ENCODE measurements at places on chromosomes 2 and 18.

GRCh38 chr2:85988175-85988913 lies 99.6 kb upstream of the ST3GAL5 start:
- DNase-seq = no peak

- no peak for DNase-seq
Observed at GRCh38 chr2:44001716-44002115, 5.9 kb upstream of the LRPPRC start.

DNA sequence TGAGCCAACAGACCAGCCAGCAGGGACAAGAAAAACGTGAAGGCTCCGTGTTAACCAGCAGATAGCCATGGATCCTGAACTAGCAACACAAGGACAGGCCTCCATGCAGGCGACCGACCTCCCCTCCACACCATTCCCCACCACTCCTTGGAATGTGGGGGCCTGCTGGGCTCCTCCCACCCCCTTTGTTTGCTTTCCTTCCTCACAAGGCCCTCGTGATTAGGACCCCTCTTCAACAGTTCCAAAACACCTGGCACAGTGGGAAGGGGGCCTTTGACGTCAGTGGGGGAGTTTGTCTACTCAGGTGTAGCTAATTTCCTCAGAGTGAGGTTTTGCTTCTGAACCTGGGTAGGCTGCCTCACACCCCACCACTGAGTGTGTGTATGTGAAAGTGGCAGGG lies 37.8 kb downstream of the SLC14A2 start:
- no peak for DNase-seq

DNA sequence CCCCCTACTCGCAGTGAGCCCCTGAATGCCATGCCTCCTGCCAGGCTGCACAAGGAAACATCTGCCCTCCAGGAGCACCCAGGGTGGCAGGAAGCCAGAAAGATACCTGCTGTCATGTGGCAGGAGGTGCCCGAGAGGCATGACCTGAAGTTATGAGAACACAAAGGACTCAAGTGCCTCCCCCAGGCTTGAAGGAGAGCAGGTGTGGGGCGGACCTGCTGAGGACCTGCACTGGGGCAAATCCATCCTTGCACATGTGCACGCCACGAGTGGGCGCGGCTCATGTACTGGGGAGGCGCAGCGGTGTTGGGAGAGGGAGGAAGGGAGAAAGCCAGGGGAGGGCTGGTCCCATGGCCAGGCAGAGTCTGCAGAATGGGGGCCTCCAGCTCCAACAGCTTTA lies 26.9 kb downstream of the SDC1 start:
- no peak for DNase-seq

- no peak for DNase-seq
Observed at GRCh38 chr2:85754313-85755095, 713 bp downstream of the ATOH8 start.

DNA sequence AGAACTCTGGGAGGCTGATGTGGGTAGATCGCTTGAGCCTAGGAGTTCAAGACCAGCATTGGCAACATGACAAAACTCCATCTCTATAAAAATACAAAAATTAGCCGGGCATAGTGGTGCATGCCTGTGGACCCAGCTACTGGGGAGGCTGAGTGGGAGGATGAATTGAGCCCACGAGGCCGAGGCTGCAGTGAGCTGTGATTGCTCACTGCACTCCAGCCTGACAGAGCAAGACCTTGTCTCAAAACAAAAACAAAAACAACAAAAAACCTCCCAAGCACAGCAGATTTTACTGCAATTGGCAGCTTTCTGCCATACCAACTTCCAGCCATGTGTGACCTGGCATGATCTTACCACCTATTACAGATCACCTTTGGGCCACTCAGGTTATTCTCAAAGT lies 57.7 kb upstream of the LRPPRC start:
- DNase-seq = no peak

DNA sequence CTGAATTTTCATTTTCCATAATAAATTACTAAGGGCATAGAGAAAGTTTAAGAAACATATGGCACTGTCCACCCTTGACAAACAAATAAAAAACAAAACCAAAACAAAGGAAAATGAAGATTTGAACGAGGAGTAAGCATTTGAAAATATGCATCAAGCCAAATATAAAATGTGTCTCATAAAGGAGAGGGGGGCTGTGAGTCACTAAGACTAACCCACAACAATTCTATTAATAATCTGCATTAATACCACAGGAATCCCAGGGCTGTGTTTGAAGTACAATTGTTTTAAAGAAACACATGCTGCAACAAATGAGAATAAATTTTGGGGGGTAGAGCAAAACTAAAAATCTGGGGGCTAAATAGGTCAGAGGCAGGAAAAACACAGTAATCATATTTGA lies 53.8 kb upstream of the STK17B start:
- no peak for DNase-seq

GRCh38 chr2:9630736-9631552 lies at the start of gene YWHAQ:
TSS of gene YWHAQ (minus strand) at chr2:9630997. CDS start at chr2:9630452, 545 bp downstream.
- peak; percentile 96 for DNase-seq

- DNase-seq = no peak
Observed at GRCh38 chr2:60370814-60371213, 182.6 kb downstream of the BCL11A start.

GRCh38 chr2:135745545-135745944 lies 3.9 kb downstream of the UBXN4 start:
- no peak for DNase-seq

DNA sequence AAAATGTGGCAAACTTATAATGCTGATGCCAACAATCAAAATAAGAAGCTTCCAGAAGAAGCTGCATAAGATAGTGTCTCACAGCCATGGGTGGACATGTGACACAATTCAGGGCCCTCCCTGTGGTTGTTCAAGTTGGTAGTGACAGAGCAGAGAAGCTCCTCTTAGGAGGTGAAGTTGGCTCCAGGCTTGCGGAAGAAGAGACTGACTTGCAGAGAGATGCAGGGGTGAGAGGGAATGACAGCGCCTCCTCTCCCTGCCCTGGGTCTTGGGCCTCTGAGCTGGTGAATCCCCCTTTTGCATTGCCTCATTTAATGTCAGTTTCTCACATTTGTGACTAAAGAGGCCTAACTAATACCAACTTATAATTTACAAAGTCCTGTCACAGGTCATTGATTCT lies 23.0 kb upstream of the RHOB start:
- no peak for DNase-seq

- no peak for DNase-seq
Observed at GRCh38 chr2:179655627-179656026, 205.8 kb downstream of the ZNF385B start.

GRCh38 chr2:31138037-31138962 lies at the start of gene GALNT14:
TSS of gene GALNT14 (minus strand) at chr2:31138440. CDS start at chr2:31138086, 354 bp downstream.
- no peak for DNase-seq

- no peak for DNase-seq
Observed at GRCh38 chr2:37583867-37584266, 87.6 kb downstream of the CDC42EP3 start.

GRCh38 chr2:144836635-144837350 lies 316.9 kb upstream of the ZEB2 start:
- DNase-seq = no peak

GRCh38 chr2:203346612-203347011 lies 18.4 kb downstream of the ABI2 start:
- no peak for DNase-seq

GRCh38 chr2:224284134-224284946 lies 117.6 kb downstream of the FAM124B start:
- DNase-seq = no peak

GRCh38 chr2:136207030-136207623 lies 89.2 kb upstream of the CXCR4 start:
- DNase-seq = no peak

GRCh38 chr2:68717305-68717661 lies 17.3 kb upstream of the ARHGAP25 start:
- no peak for DNase-seq

DNA sequence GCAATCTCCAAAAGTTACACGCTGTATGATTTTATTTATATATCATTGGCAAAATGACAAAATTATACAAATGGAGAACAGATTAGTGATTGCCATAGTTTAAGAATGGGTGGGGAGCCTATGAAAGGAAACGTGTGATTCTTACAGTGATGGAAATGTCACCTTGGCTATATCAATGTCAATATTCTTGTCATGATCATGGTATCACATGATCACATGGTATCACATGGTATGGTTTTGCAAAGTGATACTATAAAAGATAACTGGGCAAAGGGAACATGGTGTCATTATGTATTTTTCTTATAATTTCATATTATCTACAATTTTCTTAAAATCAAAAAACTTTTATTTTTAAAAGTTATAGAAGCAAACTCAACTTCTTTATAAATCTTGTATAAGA lies 606.2 kb upstream of the ZEB2 start:
- DNase-seq = no peak

- DNase-seq = no peak
Observed at GRCh38 chr2:23495661-23496114, 110.7 kb downstream of the KLHL29 start.
